NCI-H526 treated with DMSO at 0.1 percent for 48 hours (cell line): ENCODE measurements at places on chromosomes 5 and 9.

DNA sequence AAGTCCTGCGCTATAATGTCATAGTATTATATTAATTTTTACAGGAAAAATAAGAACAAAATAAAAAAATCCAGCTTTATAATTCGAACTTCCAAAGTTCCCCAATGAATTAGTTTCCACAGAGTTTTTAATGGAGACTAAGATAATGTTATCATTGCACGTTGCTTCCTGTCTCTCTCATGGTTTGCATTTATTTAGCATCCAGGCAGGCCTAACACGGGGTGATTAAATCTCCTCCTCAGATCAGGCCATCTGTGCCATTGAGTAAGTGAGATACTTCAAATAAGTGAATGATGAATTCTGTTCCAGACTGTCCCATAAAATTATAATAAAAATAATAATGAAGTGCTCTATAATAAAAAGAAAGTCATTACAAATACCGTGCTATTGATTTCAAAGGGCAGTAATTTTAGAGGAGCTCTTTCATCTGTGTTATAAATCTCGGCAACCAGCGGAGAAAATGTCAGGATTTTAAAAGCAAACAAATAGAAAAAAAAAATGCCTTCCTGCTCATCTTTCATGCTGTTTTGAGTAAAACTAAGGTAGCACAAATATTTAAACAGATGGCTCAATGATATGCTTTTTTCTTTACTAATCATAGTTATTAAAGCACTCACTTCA lies 570.6 kb upstream of the ZNF608 start:
- DNase-seq, result no peak

- DNase-seq, result no peak
These were observed 70.9 kb downstream of the TMEM215 start for GRCh38 chr9:32854271-32854670.

- no peak for DNase-seq
These were observed 72.5 kb upstream of the SARDH start for GRCh38 chr9:133810556-133811195.

GRCh38 chr5:33608344-33609041 lies 167.7 kb downstream of the TARS1 start:
- no peak for DNase-seq

DNA sequence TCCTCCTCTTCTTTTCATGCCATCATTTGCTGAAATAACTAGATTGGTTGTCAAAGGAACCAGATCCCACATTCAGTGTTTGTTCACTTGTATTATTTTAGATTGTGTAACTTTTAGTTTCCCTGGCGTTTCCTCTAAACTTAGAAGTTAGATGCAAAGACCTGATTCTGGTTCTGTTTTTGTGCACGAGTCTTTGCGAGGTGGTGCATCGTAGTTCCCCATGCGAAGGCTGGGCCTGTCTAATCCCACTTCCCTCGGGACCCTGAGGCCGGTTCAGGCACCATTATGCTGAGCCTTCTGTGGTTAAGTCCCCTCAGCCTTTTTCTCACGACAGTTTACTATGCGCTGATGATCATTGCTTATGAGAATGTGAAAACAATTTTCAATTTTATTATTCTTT lies 219.1 kb upstream of the OTULINL start:
- no peak for DNase-seq

GRCh38 chr9:76431601-76432000 lies 27.4 kb upstream of the GCNT1 start:
- no peak for DNase-seq

- DNase-seq, result no peak
These were observed 3.4 kb downstream of the EPB41L4B start for GRCh38 chr9:109317311-109317978.

- DNase-seq, result no peak
These were observed 109.9 kb upstream of the C9orf72 start for GRCh38 chr9:27683181-27683580.

DNA sequence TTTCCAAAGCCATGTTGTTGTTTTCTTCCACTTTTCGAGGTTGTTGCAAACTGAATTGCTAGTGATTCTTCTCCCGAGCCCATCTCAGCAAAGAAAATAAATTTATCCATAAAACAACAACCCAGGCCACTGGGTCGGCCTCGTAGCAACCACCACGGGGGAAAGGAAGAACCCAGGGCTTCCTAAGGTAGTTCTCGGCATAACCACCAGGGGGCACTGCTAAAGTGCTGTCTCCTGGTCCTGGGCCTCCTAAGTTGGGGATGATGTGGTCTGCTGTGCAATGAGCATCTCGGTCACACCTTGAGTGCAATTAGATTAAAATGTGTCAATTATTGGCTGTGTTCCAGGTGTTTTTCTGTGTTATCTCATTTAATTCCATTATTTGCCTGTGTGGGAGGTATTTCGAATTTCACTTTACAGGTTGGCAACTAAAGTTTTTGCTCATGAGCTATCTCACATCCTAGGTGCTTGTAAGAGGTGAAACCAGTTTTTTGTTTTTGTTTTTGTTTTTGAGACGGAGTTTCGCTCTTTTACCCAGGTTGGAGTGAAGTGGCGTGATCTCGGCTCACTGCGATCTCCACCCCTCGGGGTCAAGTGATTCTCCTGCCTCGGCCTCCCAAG lies 102.8 kb upstream of the DAP start:
- peak; percentile 31 for DNase-seq

DNA sequence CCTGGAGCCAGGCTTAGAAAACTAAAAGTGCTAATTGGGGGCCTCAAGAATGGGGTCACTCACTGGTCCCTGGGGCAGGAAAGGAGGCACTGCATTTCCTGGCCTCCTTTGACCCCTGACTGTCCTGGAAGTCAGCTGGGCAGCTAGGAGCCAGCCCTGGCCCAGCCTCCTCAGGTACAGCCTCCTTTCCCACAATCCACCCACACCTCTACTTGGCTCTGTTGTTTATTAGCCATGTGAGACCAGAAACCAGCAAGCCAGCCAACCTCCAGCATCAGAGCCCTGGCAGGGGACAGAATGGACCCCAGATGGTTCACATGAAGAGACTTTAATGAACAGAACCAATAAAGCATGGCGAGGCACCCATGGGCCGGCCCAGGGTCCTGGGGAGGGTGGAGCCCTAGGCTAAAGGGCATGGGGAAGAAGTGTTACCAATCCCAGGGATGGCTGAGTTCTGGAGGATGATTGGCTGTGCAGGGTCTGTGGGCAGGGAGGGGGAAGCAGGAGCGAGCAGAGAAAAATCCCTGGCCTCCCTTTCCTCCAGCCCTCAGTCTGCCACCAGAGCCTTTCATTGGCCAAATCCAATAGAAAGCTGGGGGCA lies 55.3 kb upstream of the ANGPTL2 start:
- DNase-seq, result no peak

- DNase-seq, result no peak
These were observed 76.6 kb upstream of the ADAMTS16 start for GRCh38 chr5:5063533-5063953.

- no peak for DNase-seq
These were observed 53.5 kb upstream of the MCCC2 start for GRCh38 chr5:71533615-71534014.

DNA sequence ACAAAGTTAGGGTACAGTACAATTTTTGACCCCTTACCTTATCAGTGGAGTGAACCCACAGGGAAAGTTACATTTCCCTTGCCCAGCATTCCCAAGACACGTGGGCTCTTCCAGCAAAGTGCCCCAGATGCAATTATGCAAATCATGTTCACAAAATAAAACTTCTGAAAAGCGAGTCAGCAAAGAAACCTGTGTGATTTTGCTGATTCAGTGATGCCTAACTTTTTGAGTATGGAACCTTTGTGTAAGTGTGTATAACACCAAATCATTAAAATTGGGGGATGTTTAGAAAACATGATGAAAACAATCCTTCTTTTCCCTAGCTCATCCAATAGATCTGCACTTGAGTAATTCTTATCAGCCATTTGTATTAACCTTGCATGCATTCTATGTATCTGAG lies 52.6 kb downstream of the SH3RF2 start:
- no peak for DNase-seq

DNA sequence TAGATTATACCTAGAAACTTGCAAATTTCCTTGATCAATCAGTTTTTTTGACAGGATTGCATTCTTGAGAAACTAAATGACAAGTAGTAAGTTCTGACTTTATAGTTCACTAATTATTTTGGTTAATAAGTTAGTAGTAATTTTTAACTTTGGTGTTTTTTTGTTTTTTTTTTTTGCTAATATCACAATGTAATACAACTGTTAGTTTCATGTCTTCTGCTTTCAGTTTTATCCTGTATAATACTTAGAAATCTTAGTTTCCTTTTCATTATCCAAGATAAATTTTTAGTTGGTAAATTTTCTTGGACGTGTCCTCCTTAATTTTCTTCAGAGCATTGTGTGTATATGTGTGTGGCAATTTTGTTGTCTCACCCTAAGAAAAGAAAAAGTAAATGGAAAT lies 57.8 kb downstream of the CWC27 start:
- no peak for DNase-seq

- DNase-seq, result no peak
These were observed 15.5 kb downstream of the SIL1 start for GRCh38 chr5:139182528-139183296.

- no peak for DNase-seq
These were observed 665 bp downstream of the ASS1 start for GRCh38 chr9:130445268-130445983.

GRCh38 chr5:43432486-43433375 lies 20.5 kb upstream of the CCL28 start:
- no peak for DNase-seq

DNA sequence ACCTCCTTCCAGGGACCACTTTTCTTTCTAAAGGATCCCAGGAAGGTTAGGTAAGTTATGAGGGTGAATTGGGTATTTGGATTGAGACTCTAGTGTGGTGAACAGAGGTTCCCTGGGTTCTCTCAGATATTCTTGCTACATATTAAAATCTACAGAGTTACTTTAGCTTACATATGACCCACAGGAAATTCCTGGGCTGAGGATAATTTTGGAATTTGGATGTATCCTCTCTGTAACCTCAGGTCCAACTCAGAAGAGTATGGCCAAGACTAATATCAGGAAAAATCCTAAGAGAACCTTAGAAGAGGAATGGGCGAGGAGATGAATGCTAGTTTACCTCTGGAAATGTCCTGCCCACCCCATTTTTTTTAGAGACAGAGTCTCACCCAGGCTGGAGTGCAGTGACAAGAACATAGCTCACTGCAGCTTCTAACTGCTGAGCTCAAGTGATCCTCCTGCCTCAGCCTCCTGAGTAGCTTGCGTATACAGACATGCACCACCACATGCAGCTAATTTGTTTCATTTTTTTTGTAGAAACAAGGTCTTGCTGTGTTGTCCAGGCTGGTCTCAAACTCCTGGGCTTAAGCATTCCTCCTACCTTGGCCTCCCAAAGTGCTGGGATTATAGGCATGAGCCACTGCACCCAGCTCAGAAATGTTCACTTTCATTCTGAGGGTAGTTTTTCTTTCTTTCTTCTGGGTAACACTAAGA lies 196.4 kb downstream of the ARHGEF28 start:
- no peak for DNase-seq

DNA sequence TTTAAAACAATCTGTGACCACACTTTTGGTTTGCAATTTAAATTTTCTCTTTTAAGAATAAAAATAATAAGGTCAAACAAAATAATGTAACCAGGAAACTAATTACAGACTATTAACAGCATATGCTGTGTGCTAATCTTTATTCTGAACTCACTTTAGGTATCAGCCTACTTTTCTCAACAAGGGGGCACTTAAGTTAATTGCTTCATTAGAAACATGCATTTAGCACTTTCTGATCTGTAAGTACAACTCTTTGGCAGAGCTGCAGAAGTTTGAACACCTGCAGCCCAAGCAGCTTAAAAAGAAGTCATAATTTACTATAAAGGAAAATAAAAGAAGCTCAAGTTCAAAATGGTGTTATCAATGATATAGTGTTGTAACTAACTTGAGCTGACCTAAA lies 21.7 kb downstream of the XRCC4 start:
- no peak for DNase-seq

- DNase-seq, result no peak
These were observed 5.4 kb downstream of the ELL2 start for GRCh38 chr5:95956021-95956899.

GRCh38 chr9:19022206-19022605 lies 10.8 kb downstream of the SAXO1 start:
- no peak for DNase-seq

DNA sequence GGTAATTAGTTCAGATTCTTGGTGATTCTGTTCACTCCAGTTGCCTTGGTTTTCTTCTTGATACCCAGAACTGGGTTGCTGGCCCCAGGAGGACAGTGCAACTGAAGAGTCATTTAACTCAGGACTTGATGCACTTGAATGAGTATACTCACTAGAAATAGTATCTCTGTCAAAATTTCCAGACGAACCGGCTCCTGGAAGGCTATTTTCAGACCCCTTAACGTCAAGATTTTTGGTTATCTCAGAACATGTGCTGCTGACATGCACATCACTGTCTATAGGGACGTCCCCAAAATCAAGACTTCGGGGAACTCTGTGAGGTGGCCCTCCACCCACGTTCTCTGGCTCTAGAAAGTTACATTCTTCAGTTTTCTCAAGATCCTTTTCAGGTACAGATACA lies 56.7 kb upstream of the PCA3 start:
- no peak for DNase-seq
